Activated naive CD4-positive, alpha-beta T cell treated with anti-CD3 and anti-CD28 coated beads for 36 hours (primary cell): ENCODE measurements at places on chromosomes 1 and 21.

DNA sequence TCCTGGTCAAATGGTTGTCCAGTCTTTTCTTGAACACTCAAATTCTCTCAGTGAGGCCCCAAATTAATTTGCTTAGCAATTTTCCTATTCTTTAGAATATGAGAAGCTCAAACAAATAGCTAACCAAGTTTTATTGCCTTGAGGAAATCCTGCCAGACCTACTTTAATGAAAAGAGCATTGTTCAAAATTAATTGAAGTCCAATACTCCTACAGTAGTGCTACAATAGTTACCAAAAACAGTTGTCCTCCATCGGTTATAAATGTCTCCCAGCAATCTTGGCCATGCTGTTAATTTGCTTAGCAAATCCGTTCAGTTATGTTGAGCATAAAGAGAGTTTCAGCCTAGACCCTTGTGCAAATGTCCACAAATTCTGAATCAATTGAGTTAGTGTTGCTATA is 112.9 kb downstream of the MAB21L3 start:
- no peak overlapping the region for H3K27ac ChIP-seq
- no peak for DNase-seq
- H3K36me3 ChIP-seq = no peaks in the 10 kb centered on the region
- no peak overlapping the region for H3K4me3 ChIP-seq
- no peaks in the 10 kb centered on the region for H3K27me3 ChIP-seq
- H3K4me1 ChIP-seq = peaks cover 3% of the 10 kb centered on the region

DNA sequence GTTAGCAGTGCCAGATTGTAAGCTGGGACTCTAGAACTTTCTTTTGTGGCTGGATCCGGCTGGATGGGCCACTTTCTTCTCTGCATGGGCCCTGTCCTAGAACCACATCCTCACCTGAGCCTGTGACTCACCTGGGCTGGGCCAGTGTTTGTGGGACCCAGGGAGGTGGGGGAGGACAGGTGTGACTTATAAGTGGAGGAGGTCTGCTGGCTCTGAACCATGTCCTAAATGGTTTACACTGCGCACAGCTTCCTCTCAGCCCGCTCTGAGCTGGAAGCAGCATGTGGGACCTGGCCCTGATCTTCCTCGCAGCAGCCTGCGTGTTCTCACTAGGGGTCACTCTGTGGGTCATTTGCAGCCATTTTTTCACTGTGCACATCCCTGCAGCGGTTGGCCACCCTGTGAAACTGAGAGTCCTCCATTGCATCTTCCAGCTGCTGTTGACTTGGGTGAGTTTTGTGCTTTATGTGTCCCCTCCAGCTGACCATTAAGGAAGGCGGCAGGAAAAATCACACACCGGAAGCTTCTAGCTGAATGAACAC is at the start of gene AADACL3:
AADACL3 (plus strand) TSS at position 215 of the 542 bp plus-strand sequence; CDS start at position 282, 67 bp downstream.
- no peak within 1 kb of the TSS for H3K27ac ChIP-seq
- H3K4me1 ChIP-seq = no peaks in the 10 kb centered on the region
- H3K36me3 ChIP-seq = no peaks in the 10 kb centered on the region
- DNase-seq = no peak
- H3K4me3 ChIP-seq = no peak within 1 kb of the TSS

- H3K27me3 ChIP-seq = no peaks in the 10 kb centered on the region
- H3K4me3 ChIP-seq = no peak overlapping the region
- H3K4me1 ChIP-seq = peaks cover 19% of the 10 kb centered on the region
- DNase-seq = no peak
- H3K27ac ChIP-seq = no peak overlapping the region
Observed at GRCh38 chr1:239816081-239816782, 275.5 kb upstream of the FMN2 start.

DNA sequence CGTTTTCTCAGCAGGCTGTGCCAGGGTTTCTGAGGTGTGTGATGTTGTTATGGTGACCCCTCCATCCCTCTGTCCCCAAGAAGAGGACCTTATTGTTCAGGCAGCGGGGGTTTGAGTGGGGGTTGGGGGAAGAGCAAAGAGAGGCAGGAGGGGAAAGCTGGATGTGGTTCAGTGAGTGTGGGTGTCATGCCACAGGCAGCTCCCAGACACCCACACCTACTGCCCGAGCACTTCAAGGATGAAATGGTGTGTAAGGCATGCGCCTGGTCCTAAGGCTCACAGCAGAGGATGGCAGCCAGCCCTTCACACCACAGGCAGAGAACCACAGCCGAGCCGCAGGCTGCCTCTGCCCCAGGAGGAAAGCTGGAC is 49.9 kb upstream of the STUM start:
- H3K27me3 ChIP-seq = peaks cover 2% of the 10 kb centered on the region
- H3K27ac ChIP-seq = no peak overlapping the region

DNA sequence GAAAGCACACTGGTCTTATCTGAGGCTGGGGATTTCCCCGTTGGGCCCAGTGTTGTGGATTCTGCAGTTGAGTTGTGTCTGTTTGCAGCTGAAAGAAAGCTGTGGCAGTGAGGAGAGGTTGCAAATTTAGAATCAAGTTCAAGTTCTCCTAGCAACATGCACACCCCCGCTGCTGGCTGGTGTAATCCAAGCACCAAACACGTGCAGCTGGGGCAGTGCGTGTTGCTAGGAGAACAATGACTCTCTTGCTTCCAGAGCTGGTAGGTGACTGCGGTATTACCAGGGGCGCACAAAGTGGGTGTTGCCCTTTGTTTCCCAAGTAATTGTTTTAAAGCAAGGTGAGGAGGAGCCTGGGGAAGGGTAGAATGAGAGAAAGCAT is 91.5 kb downstream of the IER5 start:
- no peaks in the 10 kb centered on the region for H3K36me3 ChIP-seq
- H3K4me3 ChIP-seq = no peak overlapping the region
- no peak overlapping the region for H3K27ac ChIP-seq
- peaks cover 15% of the 10 kb centered on the region for H3K4me1 ChIP-seq

- H3K27me3 ChIP-seq = no peaks in the 10 kb centered on the region
- DNase-seq = no peak
Observed at GRCh38 chr1:92859400-92860039, 27.7 kb downstream of the RPL5 start.

GRCh38 chr1:33519240-33519884 is 46.9 kb downstream of the ZSCAN20 start:
- H3K4me1 ChIP-seq = no peaks in the 10 kb centered on the region
- no peaks in the 10 kb centered on the region for H3K36me3 ChIP-seq
- DNase-seq = no peak
- no peak overlapping the region for H3K27ac ChIP-seq
- H3K4me3 ChIP-seq = no peak overlapping the region
- peaks cover 13% of the 10 kb centered on the region for H3K27me3 ChIP-seq

- no peak overlapping the region for H3K4me3 ChIP-seq
- no peak for DNase-seq
- H3K27ac ChIP-seq = no peak overlapping the region
- H3K27me3 ChIP-seq = no peaks in the 10 kb centered on the region
- no peaks in the 10 kb centered on the region for H3K36me3 ChIP-seq
- peaks cover 5% of the 10 kb centered on the region for H3K4me1 ChIP-seq
Observed at GRCh38 chr1:91924146-91924545, 25.1 kb upstream of the BRDT start.
